ENCODE measurements at places on chromosomes 4 and X.

GRCh38 chrX:71992711-71993110 is 82.1 kb downstream of the NHSL2 start:
- DNase-seq: no peak

DNA sequence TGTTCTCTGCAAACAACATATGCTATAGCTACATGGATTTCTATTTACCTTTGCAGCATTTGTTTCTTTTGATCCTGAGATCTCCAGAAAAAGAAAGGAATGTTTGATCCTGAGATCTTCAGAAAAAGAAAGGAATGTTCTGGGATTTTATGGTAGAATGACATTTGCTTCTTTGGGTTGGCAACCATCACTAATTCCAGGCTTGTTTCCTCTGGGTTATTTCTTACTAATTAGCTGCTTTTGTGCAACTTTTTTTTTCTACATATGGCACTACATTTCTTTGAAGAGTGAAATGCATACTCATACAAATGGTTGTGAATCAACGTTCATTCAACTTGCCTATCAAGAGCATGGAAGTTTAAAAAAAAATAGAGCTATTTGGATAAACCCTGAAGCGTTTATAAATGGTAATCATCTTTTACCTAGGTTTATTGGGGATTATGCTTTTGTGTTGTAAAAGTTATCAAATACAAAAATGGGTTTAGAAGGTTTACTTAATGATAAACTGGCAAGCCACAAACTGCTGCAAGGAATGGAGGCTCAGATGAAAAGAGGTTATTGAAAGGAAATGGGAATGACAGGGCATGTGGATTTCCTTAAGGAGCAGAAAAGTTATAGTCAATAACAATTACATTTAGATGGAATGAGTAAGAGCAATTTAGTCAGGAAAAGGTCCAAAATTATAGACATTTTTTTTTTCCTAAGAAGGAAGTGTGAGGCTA is 95.6 kb upstream of the PCDH18 start:
- no peak for DNase-seq

DNA sequence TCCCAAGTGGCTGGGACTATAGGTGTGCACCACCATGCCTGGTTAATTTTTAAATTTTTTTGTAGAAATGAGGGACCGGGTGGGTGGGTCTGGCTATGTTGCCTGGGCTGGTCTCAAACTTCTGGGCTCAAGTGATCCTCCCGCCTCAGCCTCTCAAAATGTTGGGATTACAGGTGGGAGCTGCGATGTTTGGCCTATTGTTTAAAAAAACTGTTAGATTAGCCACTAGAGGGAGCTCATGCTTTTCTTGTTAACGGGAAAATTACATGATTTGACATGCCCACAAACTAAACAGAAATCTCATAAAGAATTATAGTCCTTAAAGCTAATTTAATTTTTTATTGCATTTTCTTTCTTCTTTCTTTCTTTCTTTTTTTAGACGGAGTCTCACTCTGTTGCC is 5.0 kb upstream of the SDAD1 start:
- no peak for DNase-seq

DNA sequence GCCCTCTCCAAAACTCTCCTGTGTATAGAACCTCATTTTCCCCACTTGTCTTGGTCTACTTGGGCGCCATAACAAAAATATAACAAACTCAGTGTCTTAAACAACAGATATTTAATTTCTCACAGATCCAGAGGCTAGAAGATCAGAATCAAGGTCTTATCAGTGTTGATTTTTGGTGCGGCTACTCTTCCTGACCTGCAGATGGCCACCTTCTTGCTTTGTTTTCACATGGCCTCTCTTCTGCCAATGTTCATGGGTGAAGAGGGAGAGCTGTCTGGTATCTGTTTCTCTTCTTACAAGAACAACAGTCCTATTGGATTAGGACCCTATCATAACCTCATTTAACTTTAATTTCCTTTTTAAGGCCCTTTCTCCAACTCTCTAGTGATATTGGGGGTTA is 177.3 kb downstream of the PABPC4L start:
- DNase-seq: no peak

- no peak for DNase-seq
Observed at GRCh38 chrX:120315776-120316175, 4.5 kb upstream of the TMEM255A start.

GRCh38 chr4:61666244-61666643 is 466.1 kb downstream of the ADGRL3 start:
- no peak for DNase-seq

DNA sequence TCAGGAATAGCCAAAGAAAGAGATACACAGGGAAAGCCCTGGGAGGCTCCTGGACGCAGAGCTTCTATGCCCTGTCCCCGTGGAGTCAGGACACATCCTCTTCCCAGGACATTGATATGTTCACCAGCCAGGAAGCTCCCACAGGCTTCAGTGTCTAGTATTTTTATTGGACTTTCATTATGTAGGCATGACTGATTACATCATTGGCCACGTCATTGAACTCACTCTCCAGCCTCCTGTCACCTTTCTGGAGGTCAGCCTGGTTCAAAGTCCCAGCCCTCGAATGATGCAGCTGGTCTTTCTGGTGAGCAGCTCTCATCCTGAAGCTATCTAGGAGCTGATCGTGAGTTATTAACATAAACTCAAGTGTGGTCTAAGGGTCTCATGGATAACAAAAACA is 104.1 kb downstream of the CPEB2 start:
- no peak for DNase-seq

- no peak for DNase-seq
Observed at GRCh38 chr4:60482921-60483351, 717.2 kb upstream of the ADGRL3 start.

DNA sequence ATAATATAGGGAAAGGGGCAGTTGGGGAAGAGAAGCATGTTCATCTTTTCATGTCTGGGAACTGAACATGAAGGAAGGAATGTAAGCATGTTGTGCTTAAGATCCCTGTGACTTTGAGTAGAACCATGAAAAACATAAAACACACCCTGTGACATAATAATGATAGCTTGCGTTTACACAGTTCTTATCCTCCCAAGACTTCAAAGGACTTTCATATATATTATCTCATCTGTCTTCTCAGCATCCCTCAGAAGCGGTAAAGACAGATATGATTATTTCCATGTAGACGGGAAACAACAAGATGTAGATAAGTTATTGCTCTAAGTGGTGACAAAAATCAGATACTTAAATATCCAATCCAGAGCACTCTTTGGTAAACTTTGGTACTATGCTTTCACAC is 3.3 kb upstream of the SH3RF1 start:
- no peak for DNase-seq

GRCh38 chr4:141350122-141350905 is 129.6 kb downstream of the ZNF330 start:
- DNase-seq: no peak

- DNase-seq: no peak
Observed at GRCh38 chrX:42694260-42694815, 83.6 kb downstream of the PPP1R2C start.

DNA sequence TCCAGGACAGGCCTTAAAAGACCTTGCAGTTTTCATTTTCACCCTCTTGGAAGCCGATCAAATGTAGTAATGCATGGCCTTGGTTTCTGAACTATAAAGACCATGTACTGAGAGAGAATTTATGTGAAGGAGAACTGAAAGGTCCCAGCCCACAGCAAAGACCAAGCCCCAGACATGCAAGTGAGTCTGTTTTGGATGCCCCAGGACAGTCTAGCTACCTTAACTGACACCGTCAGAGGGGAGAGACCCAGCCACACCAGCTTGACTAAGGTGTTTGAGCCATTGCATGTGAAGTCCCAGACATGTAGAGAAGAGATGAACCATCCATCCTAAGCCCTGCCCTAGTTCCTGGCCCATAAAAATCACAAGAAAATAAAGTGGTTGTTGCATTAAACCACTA is 316.8 kb upstream of the GATB start:
- DNase-seq: no peak

- DNase-seq: no peak
Observed at GRCh38 chr4:170087163-170087700, 2.5 kb downstream of the AADAT start.

DNA sequence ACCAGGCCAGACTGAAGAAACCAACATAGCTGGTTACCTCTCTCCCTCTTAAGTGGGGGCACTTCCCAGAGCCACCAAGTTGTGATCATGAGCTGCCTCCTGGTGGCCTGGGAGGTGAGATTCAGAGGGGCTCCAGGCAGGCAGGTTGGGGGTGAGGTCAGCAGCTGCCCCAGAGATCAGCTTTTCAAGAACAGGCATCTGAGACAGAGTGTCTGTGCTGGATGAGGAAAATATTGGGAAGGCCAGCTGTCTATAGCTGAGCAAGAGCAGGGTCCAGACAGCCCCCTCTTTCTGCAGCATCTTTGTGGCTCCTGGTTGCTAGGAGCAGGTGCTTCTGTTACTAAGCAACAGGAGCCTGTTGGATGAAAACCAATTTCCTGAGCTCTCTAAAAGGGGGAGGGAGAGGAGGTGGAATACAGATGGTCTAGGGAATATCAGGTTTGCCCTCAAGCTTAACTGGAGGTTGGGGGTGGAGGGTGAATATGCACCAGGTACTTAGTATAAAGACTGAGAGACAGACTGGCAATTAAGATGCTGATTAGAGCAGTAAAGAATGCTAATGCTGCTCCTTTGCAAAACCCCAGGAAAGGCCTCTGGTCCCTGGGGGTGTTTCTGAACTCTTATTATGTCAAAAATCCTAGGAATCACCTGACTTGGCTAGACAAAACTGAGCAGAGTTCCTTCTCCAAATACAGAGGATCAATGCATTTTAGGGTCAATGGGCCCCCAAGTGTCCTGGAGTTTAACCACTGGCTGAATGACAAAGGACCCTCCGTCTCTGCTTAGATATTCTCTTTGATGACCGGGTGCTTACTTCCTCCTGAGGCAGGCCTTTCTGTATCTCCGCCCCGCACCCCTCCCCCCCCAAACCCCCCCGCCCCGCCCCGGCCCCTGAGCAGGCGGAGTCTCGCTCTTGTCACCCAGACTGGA is 21.4 kb downstream of the ZCCHC13 start:
- DNase-seq: no peak

DNA sequence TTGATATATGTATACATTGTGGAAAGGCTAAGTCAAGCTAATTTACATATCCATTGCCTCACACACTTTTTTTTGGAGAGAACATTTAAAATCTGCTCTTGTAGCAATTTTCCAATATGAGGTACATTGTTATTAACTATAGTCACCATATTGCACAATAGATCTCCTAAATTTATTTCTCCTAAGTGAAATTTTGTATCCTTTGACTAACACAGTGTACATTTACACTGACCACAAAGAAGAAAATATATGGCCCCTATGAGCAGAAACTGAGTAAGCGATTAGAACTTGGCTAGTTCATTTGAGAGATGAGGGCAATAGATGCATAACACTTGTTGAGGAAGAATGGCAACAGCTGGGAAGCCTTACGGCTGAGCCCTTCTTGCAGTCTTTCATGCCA is 20.3 kb upstream of the GUCY1B1 start:
- no peak for DNase-seq

DNA sequence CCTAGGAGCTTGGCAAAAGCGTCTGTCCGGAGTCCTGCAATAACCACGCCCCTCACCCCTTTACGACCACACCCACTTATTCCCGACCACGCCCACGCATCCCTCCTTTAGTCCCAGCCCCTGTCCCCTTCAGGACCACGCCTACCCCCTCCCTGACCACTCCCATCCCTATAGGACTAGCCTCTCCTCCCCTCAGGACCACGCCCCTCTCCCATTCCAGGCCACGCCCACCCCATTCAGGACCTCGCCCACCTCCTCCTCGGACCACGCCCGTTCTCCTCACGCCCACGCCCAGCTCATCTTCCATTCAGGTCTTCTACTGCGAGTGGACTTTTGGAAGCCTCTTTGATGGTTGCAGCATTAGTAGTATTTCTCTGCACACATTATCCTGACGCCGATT is 131.2 kb upstream of the STX18 start:
- no peak for DNase-seq

DNA sequence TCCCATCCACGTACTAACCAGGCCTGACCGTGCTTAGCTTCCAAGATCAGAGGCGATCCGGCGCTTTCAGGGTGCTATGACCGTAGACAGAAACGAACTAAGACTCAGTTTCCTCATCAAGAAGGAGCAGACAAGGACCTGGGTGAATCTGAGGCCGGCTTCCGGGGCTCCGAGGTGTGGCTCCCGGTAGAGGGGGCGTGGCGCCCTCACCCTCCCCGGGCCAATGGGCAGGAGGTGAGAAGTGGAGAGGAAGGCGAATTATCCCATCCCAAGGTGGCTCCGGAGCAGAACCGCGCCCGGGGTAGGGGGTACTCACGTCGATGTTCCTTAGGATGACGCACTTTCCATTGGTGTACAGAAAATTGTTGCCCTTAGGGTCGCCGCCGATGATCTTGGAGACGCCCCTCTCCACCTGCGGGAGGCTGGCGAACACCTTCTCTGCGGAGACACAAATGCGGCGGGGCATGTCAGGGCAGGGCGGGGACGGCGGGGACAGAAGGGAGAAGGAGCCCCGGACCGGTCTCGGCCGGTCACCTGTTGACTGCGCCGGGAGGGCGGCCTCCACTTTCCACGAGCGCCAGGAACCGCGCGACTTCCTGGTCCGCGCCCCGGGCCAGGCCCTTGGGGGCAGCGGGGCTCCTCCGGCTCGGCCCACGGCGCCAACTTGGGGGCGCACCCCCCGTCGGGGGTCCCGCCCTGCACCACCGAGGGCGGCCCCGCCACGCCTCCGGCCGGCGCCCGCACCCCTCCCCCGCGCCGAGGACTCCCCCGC is 616 bp downstream of the WDR1 start:
- peak; percentile 59 for DNase-seq

GRCh38 chr4:67699603-67700002 is 1.4 kb downstream of the UBA6 start:
- DNase-seq: no peak

DNA sequence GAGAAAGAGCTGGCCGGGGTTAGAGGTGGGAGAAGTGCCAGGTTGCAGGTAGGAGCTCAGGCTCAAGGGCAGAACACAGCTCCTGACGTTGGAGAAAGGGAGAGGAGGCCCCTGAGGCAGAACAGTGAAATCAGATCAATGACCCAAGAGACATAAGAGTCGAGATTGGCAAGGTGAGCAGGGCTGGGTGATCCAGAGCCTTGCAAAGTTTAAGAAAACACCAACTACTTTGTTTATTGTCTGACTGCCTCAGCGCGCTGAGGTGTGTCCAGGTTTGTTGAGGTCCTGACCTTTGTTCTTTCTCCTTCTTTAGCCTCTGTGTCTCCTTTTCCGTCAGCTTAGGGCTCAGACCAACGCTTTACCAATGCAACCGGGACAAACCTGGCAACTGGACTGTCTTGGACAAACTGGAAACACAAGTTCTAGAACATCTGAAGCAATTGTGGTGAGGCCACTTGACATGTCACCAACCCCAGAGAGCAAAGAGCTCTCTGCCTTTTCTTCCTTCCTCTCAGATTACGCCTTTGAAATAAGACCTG is 28.3 kb downstream of the CHRNA9 start:
- no peak for DNase-seq

GRCh38 chr4:171025776-171026175 is 787.4 kb upstream of the GALNTL6 start:
- no peak for DNase-seq

DNA sequence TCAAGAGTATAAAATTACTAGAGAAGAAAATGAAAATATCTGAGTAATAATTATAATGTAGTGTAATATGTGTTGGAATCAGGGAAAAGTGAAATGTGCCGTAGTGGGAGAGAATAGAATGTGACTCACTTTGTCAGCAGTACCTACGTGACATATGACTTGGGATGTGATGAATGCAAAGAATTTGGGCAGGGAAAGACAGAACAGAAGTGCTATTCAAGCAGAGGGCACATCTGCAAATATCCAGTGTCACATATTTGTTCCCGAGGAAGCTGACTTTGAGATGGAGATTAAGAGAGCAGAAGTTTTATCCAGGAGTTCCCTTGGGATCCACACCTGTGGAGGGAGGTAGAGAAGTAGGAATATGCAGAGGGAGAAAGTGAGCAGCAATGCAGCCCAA is 69.3 kb upstream of the HS3ST1 start:
- no peak for DNase-seq

- DNase-seq: no peak
Observed at GRCh38 chr4:143728166-143728565, 27.7 kb upstream of the FREM3 start.
